ENCODE measurements at places on chromosomes 13 and 19.

DNA sequence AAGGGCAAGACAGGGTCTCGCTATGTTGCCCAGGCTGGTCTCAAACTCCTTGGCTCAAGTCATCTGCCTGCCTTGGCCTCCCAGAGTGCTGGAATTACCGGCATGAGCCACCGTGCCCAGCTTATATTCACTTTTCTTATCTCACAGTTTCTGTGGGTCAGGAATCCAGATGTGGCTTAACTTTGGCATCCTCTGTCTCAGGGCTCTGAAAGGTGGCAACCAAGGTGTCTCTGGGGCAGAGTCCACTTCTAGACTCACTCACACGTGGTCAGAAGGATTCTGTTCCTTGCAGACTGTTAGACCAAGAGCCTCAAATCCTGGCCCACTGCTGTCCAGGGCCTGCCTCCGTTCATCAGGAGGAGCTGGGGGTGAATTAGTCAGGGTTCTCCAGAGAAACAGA lies 7.6 kb upstream of the LMNB2 start:
- no peak for DNase-seq

- no peak for DNase-seq
These were observed 89.0 kb upstream of the CSNK1A1L start for GRCh38 chr13:37194428-37194861.

DNA sequence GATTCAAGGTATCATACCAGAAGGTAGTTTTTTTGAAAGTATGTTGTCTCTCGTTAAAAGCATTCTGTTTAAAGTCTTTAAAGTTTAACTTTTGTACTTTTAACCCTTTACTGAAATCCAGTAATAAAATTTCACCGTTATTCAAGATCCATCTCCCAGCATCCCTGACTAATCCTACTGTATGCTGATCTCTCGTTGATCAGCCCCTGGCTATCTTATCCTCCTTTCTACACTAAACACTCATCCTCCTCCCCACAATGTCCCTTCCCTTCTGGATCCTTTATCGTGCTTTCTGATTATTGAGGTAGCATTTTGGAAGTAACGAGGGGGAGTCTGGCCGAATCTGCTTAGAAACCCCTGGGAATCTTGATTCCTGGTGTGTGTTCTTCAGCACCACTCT lies 1.3 kb downstream of the TPP2 start:
- no peak for DNase-seq

GRCh38 chr19:15249972-15250639 lies 17.9 kb upstream of the EPHX3 start:
- DNase-seq = no peak

DNA sequence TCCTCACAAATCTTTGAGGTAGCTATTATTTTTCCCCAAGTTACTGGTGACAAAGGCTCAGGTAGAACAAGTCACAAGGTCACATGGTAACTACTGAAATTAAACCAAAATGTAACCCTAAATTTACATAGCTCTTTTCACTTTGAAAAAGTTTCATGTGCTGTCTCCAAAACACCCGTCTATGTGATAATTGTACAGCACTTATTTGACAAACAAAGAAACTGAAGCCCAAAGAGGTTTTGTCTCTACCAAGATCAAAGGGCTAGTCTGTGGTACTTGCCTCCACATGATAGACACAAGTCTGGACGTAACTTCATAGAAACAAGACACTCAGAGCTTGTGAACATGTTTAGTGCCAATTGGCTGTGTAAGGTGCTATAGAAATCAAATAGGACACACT lies 108.3 kb downstream of the SACS start:
- DNase-seq = no peak
